GM23248 (cell line): ENCODE measurements at places on chromosomes 5 and 9. TPM values are rescaled to one million over a fixed set of nuclear protein-coding genes. Genes with fewer than 3 reads are reported as not detected.

The GLDC gene
- total RNA-seq, result 0.11 TPM in 1 of 2 replicates, not detected in the other

The RANBP3L gene
- total RNA-seq, result not detected in 2 replicates

The PCDHB14 gene
- total RNA-seq, result 2.1 and 4.3 TPM in 2 replicates

The GPX3 gene
- 2.4 and 3.0 TPM in 2 replicates for total RNA-seq

GRCh38 chr5:67673618-67674017, 477.0 kb upstream of the CD180 start:
- no peak overlapping the region for H3K4me3 ChIP-seq
- no peak for DNase-seq
- H3K27me3 ChIP-seq, result no peaks in the 10 kb centered on the region
- peaks cover 8% of the 10 kb centered on the region; the same call in 1 of the 2 replicates for H3K4me1 ChIP-seq
- no peaks in the 10 kb centered on the region for H3K36me3 ChIP-seq

DNA sequence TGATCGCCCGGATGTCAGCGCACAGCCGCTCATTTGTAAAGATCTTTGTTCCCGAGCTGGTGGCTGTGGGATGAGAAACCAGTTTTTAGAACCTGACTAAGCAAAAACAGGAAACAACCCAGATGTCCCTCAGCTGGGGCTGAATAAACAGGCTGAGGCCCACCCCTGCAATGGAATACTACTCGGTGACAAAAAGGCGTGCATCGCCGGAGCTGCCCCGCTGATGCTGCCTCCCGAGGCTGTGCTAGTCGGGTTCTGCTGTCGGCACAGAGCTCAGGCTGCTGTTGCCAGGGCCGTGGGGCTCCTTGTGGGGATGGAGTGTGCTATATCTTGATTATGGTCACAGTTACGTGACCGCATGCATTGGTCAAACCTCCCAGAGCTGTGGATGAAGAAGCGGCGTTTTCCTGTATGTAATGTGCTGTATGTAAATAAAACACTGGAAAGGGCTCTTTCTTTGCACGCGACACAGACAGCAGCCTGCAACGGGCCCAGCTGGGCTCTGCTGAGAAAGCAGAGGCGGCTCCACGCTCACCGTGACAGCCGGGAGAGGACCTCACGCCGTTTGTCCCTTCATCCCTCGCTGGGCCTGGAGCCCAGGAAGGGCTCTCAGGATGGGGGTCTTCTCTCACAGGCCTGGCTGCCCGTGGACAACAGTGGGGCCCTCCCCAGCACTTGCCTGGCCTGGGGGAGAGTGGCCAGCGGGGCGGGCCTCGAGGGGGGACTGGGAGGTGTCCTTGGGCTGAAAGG, 51.5 kb upstream of the RNU6ATAC start:
- no peak for DNase-seq
- no peak overlapping the region for H3K4me3 ChIP-seq
- H3K27ac ChIP-seq, result no peak overlapping the region

- H3K4me3 ChIP-seq, result no peak overlapping the region
- no peak for DNase-seq
- H3K36me3 ChIP-seq, result no peaks in the 10 kb centered on the region
- H3K4me1 ChIP-seq, result peaks cover 1% of the 10 kb centered on the region
Observed at GRCh38 chr9:79208791-79209396, 362.9 kb upstream of the TLE4 start.

- DNase-seq, result peak; percentile 71
- peaks cover 49% of the 10 kb centered on the region for H3K4me1 ChIP-seq
- H3K36me3 ChIP-seq, result peaks cover 7% of the 10 kb centered on the region; the same call in 1 of the 2 replicates
- H3K4me3 ChIP-seq, result peak overlapping the region; percentile 93
- H3K27ac ChIP-seq, result peak overlapping the region; percentile 96
Observed at GRCh38 chr5:132260051-132260450, 2.6 kb downstream of the PDLIM4 start.

- H3K4me1 ChIP-seq, result no peaks in the 10 kb centered on the region
- no peak overlapping the region for H3K4me3 ChIP-seq
- no peak for DNase-seq
- H3K27ac ChIP-seq, result no peak overlapping the region
- no peaks in the 10 kb centered on the region for H3K36me3 ChIP-seq
Observed at GRCh38 chr5:114319236-114319635, 42.6 kb upstream of the KCNN2 start.
